ENCODE measurements at places on chromosomes 13 and 19.

GRCh38 chr19:11225172-11225571, 14.2 kb upstream of the ANGPTL8 start:
- DNase-seq, result no peak

GRCh38 chr13:19592657-19593180, 31.4 kb upstream of the TPTE2 start:
- no peak for DNase-seq

GRCh38 chr13:21020176-21020575, 41.2 kb downstream of the LATS2 start:
- DNase-seq, result no peak

DNA sequence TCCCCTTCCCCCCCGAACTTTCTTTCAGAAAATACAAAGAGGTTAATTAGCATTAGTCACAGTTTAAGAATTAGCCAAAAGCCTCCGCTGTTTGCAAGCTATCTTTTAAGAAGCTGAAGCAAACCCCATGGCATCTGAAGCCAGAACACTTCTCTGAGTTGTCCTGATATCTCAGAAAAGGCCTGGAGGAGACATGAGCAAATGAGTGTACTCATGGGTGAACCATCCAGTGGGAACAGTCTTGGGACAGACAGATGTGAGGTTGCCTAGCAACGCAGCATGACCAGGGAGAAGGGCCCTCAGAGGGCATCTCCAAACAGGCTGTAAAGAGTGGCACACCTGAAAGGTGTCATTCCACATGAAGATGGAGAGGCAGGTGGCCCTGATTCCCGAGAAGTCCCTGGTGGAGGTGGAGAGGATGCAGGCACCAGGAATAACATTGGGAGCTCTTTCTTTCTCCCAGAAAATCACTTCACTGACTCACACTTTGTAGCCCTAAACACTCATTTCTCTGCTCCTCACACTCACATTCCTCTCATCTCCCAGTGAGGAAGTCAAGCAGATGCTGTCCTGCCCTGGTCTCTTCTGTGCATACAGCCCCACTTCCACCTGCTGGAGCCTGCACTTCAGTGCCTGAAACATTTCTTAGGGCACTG, 87.0 kb upstream of the TSHZ3 start:
- no peak for DNase-seq

GRCh38 chr13:20727856-20728255, 24.4 kb downstream of the IL17D start:
- no peak for DNase-seq

GRCh38 chr13:77319536-77319935, 7.4 kb downstream of the MYCBP2 start:
- DNase-seq, result no peak

DNA sequence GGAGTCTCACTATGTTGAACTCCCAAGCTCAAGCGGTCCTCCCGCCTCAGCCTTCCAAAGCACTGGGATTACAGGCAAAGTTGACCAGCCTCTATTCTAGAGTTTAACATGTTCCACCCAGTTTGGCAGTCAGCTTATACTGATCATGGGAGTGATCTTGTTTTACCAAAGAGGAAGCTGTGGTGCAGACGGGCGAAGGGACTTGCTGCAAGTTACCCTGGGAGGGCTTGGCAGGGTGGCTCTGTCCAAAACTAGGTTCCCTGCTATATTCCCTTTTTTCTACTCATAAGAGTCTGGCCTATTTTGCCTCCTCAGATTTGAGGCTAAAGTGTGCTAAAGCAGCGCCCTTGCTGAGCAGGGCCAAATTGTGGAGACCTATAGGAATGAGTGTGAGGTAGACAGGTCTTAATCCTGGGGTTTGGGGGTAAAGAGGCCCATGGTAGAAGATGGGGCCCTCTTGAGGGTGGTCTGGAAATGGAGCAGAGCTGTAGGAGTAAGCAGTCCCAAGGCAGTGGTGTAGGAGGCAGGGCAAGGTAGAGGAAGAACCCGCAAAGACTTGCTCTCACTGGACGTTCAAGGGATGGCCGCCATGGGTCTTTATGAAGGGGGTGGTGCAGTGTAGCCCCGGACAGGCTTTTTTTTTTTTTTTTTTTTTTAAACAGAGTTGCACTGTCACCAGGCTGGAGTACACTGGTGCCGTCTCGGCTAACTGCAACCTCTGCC, 3.3 kb downstream of the RPS19 start:
- DNase-seq, result no peak

DNA sequence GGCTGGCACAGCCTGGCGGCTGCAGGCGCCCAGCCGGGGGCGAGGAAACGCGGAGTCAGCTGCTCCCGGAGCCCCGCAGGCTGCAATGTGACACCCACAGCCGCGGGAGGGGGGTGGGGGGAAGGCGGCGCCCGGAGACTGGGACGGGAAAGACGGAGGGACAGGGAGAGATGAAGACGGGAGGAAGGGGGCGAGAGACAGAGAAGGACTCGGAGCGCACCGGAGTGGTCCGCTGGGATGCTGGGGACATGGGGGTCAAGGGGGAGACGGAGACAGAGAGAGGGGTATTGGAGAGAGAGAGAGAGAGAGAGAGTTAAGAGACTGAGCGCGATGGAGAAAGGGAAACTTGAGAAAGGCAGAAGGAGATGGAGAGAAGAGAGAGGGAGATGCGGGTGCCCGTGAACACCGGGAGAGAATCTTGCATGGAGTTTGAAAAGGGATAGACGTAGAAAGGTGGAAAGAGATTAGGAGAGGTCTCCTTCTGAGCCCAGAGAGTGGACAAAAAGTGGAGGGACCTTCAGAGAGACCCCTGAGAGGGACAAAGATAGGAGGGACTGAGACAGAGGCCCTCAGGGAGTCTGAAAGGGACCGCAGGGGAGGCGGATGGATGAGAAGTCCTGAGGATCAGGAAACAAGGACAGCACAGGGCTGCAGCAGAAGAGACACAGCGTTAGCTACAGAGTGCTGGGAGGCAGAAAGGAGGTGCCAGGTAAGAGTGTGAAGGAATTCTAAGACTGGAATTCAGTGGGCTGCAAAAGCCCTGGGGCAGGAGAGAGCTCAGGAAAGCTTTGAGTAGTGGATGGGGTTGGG, 1.0 kb downstream of the SCN1B start:
- DNase-seq, result no peak

- DNase-seq, result no peak
Measured at GRCh38 chr19:16002406-16003384, 53.9 kb downstream of the OR10H4 start.

Data from transverse colon (tissue), 4 donors.